Vagina (tissue), 2 donors: ENCODE measurements at places on chromosomes 6 and 20. TPM values are rescaled to one million over a fixed set of nuclear protein-coding genes. Genes with fewer than 3 reads are reported as not detected.

The KCNK16 gene
- total RNA-seq: not detected

The LINC00237 gene
- total RNA-seq: not detected

The FAM162B gene
- total RNA-seq: 19.6 TPM

The MICB gene
- 3.2 TPM for total RNA-seq

The ARMH2 gene
- not detected for total RNA-seq

The CD24 gene
- 86.9 TPM for total RNA-seq

The CGA gene
- not detected for total RNA-seq

DNA sequence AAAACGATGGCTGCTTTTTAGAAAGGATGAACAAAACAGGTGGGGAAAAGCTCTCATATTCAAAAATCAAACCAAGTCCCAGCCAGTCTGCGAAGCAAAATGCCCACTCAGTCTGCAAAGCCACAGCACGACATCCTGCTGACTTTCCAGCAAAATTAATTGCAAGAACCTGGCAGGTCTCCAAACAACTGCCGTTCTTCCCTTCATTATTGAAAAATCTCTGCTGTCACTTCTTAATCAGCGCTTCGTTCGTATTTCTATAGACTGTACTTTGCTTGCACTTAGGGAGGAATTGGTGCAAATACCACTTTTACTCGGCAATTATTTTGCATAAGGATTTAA is 222.4 kb downstream of the CBLN4 start:
- no peak for DNase-seq

DNA sequence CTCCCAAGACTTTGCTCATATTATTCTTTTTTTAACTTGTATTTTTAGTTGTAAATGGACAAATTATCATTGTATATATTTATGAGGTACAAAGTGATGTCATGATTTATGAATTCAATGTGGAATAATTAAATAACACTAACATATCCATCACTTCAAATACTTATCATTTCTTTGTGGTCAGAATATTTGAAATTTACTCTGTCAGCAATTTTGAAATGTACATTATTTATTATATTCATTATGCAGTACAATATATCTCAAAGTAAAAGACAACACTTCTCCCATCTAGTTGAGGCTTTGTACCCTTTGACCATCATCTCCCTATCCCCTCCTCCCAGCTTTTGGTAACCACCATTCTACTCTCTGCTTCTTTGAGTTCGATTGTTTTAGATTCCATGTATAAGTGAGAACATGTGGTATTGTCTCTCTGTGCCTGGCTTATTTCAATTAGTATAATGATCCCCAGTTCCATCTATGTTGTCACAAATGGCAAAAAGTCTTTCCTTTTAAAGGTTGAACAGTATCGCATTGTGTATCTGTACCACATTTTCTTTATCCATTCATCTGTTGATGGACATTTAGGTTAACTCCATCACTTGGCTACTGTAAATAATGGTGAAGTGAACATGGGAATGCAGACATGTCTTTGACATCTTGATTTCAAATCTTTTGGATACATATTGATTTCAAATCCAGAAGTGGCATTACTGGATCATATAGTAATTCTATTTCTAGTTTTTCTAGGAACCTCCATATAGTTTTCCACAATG is 197.2 kb downstream of the KIF6 start:
- DNase-seq: no peak

- no peak for DNase-seq
These were observed 17.9 kb downstream of the SLA2 start for GRCh38 chr20:36628076-36628475.

DNA sequence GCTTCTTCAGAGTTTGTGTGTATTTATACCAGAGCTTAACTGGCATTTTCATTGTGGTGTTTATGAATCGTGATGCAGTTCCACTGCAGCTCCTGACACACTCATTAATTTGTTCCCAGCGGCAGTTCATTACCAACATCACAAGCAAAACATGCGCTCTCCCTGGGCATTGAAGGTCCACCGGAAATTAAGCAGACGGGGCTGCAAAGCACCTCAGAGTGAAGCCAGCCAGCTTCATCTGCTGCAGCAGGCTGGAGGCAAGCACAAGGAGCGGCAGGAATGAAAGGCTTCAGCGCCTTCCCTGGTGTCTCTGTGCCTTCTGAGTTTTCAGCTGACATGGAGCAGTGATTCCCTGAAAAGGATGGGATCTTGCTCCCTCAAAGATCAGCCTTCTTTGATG is 246.0 kb upstream of the SPTLC3 start:
- no peak for DNase-seq

- DNase-seq: no peak
These were observed 399.6 kb downstream of the PTPRT start for GRCh38 chr20:42790111-42790510.

DNA sequence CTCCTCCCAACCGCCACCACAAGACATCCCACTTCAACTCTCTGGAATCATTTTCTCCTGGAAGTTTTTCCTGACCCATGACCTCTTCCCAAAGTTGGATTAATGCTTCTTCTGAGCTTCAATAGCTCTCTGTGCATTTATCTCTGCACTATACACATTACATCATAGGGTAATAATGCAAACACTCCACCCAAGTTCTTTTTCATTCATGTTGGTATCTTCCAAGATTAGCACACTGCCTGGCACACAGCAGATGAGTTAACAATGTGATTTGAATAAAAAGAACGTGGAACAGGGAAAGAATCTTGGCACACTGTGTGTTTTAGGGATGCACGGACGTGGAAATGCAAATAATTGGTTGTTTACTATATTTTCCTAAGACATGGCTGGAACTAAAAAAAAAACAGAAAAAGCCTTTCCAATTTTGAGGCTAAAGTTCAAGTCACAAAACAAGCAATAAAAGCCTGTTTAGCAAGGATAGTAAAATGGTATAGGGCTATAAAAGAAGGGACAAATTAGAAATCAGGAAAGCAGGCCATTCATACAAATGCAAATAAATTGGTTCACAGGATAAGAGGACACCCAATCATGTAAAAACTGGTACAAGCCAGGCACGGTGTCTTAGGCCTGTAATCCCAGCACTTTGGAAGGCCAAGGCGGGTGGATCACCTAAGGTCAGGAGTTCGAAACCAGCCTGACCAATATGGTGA is 1.6 kb upstream of the FAM135A start:
- no peak for DNase-seq

DNA sequence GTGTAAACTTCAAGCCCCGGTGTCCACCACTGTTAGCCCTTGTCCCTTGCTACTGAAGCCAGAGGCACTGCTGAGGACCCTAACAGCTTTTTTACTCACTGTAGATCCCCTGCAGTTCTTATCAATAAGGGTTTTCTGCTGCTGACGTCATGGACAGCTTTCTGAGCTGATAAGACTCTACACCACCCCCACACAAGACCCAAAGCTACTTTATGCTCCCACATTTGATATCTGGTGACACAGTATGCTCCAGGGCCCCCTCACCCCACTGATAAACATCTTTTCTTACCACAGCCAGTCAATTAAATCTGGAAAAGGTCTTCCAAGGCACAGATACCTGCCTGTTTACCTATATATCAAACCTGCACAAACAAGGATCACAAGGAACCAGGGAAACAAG is 65.3 kb downstream of the NUS1 start:
- no peak for DNase-seq
